ENCODE measurements at places on chromosomes 3 and 15.

- no peak for DNase-seq
Observed at GRCh38 chr15:60781211-60781713, 302.3 kb upstream of the ICE2 start.

GRCh38 chr3:193843474-193844301 is 250.7 kb downstream of the OPA1 start:
- no peak for DNase-seq

DNA sequence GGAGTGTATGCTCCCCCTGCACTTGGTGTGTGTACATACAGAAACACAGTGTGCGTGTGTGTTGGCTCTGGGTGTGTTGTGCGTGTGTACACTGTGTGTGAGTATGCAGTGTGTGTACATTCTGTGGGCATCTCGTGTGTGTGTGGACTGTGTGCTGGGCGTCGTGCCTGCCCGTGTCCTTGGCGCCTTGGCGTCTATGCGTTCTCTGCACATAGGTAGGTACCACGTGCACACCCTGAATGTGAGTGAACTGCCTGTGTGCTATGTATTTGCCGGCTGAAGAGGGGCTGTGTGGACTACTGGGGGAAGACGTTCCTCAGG is 481 bp upstream of the ECE2 start:
- DNase-seq: no peak

GRCh38 chr15:94457661-94458060 is 226.3 kb downstream of the MCTP2 start:
- DNase-seq: no peak

DNA sequence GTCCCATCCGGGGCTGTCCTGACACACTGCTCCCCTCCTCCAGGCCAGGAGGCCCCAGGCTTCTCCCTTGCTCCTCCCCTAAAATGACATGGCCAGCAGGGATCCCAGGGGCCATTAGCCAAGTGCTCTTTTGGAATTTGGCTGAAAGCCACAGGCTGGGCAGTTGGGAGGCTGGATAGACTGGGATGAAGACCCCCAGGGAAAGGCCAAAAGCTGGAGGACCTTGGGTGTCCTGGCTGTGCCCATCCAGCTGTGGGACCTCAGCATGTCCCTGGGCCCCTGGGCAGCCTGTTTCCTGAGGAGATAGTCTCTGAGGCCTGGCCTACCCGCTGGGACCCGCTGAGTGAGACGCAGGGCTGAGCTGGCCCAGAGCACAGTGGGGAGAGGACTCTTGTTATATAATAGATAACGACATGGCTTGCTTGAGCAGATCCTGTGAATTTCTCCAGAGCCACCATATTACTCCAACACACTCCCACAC is 5.7 kb upstream of the PDE8A start:
- DNase-seq: no peak

DNA sequence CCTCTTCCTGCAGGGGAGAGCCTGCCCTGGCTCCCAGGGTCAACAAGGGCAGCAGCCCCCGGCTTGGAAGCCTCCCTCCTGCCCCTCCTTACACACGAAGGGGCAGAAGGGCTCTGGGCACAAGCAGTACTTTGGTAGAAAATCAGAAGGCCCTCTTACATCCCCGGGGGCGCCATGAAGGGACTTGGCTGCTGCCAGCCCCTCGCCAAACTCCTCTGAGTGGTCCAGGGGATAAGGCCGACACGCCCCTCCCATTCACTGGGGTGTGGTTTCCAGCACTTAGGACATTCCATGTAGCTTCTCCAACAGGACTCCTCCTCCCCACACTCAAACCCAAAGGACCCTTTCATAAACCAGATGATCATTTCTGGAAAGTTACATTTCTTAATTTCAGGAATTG is 1.2 kb upstream of the ST8SIA2 start:
- no peak for DNase-seq

DNA sequence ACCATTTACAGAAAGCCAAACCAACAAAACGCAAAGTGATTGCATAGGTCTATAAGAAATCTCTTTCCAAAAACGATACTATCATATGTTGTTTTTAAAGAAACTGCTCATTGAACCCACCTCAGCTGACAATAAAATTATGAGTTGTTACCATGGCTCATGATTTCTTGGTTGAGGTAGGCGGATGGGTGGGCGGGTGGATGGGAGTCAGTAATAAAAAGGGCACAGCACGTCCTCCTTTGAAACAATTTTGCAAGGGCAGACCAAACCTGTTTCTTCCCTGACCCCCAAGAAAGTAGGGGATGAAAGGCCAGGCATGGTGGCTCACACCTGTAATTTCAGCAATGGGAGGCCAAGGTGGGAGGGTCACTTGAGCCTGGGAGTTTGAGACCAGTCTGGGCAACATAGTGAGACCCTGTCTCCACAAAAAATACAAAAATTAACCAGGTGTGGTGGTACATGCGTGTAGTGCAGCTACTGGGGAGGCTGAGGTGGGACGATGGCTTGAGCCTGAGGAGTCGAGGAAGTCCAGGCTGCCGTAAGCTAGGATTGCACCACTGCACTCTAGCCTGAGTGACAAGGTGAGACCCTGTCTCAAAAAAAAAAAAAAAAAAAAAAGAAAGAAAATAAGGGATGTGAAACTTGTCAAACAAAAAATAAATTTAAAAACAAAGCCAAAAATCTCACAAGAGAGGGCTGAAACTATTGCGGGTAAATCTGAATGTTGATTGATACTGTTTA is 2.1 kb downstream of the ABHD10 start:
- DNase-seq: no peak

DNA sequence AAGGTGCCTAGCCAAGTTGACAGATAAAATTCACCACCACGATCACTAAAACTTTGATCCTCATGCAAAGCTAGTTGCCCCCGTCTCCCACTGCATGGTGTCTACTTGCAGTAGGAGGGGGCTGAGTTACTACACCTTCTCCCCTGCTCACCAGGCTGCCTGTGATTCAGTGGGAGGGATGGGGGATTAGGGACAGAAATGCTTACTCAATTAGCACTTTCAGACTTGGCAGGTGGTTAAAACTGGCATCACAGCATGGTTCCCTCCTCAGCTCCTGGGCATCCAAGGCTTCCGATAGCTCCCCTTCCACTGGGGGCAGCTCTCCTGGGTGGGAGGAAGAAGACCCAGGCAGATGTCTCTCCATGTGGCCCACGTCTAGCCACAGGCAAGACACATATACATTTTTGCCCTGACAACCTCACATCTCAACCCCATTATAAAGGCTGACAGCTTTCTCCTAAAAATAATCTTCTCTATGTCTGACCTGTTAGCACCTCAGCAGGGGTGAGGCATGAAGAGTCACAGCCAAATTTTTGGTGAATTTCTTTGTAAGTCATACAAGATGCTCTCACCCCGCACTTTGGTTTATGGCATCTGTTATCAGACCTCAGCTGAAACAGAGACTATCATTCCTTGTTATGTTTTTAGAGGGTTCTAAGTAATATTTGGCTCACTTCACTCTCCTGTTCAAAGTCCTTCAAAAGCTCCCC is 369.0 kb downstream of the SV2B start:
- DNase-seq: no peak

GRCh38 chr15:55564347-55565145 is 23.6 kb downstream of the PYGO1 start:
- DNase-seq: no peak

DNA sequence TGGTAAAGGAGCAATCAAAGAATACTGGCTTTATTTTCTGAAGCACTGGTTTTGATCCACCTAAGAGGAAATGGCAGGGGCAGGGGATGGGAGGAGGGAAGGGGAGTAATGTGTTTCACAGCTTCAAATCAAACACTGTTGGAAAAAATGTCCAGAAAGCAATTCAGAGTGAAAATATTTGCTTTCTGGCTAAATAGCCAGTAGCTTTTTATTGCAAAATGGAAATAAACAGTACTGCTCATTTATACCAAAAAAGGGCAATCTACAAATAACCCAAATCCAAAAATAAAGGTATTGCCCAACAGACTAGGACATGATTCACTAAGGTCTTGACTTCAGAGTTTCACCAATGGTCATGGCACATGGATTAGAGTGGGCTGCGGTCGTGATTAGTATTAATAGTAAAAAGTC is 279.3 kb upstream of the THBS1 start:
- DNase-seq: no peak

DNA sequence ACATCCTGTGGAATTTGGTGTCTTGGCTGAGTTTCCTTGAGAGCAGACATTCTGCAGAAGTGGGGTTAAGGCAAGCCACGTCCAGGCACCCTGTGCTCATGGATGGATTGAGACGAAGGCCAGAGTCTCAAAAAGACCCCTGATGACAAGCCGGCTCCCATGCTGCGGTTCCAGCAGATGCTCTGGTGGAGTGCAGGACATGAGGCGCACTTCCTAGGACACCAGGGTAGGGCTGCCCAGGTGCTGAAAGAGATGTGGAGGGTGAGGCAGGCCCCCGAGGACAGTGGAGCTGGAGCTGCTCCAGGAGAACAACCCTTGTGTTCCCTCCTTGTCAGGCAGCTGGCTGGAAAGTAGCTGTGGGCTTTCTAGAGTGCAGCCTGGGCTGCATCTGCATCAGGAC is 81.0 kb downstream of the ASB7 start:
- no peak for DNase-seq

DNA sequence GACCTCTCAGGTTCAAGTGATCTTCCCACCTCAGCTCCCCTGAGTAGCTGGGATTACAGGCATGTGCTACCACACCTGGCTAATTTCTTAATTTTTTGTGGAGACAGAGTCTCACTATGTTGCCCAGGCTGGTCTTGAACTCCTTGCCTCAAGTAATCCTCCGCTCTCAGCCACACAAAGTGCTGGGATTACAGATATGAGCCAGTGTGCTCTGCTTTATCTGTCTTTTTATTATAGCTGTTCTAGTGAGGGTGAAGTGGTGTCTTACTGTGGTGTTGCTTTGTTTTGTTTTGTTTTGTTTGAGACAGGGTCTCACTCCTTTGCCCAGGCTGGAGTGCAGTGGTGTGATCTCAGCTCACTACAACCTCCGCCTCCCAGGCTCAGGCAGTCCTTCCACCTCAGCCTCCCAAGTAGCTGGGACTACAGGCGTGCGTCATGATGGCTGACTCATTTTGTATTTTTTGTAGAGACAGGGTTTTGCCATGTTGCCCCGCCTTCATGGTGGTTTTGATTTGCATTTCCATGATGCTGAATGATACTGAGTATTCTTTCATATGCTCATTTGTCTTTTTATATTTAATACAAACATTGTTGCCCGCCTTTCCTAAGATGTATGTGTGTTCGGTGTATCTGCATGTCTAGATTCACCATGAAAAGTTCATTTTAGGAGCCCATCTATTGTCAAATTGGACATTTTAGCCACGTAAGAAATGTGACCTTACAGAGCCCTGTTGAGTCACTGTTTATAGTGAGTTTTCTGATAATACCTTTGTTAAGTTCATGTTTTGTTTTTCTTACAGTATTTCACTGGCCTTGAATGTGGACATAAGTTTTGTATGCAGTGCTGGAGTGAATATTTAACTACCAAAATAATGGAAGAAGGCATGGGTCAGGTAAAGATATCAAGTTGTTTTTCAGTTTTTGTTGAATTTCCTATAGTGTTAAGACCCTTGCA is 80.6 kb downstream of the ARIH1 start:
- no peak for DNase-seq

DNA sequence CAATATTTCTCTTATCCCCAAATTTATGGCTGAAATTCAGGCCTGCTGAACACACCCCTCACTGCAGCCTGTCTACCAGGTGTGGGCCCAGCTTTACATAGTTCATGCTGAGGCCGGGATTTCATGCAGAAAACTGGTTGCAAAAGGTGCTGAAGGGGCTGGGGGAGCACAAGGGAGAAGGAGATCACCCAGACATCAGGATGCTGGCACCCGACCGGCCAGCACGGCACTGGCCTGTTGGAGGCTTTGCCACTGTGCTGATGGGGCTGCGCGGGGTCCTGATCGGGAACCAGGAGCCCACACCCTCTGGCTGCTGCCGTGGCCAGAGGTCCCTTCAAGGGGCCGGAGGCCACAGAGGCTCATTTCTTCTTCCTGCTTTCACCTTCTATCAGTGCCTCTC is 177.9 kb upstream of the C2CD4B start:
- no peak for DNase-seq

DNA sequence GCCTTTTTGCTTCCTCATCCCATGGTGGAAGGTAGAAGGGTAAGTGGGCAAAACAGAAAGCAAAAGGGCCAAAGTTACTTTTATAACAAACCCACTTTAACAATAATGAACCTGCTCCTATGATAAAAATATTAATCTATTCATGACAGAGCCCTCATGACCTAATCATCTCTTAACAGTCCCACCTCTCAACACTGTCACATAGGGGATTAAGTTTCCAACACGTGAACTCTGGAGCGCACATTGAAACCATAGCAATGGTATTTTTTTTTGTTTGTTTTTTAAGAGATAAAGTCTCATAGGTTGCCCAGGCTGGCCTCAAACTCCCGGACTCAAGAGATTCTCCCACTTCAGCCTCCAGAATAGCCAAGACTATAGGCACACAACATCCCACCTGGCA is 30.7 kb downstream of the KATNBL1 start:
- DNase-seq: no peak

DNA sequence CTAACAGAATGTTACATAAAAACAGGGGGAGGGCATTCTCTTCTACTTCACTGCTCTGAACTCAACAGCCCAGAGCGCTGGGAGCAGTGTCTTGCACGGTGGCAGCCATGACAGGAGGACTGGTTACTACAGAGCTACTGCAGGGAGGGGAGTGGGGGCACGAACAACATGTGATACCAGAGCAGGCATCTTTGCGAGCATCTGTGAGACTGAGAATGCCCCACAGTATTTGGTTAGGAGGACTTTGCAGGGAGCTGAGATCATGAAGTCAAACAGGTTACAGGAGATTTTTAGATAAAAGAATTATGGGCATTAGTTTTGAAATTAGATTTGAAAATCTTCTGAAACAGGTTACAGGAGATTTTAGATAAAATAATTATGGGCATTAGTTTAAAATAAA is 58.8 kb upstream of the GOLGA8B start:
- DNase-seq: no peak

DNA sequence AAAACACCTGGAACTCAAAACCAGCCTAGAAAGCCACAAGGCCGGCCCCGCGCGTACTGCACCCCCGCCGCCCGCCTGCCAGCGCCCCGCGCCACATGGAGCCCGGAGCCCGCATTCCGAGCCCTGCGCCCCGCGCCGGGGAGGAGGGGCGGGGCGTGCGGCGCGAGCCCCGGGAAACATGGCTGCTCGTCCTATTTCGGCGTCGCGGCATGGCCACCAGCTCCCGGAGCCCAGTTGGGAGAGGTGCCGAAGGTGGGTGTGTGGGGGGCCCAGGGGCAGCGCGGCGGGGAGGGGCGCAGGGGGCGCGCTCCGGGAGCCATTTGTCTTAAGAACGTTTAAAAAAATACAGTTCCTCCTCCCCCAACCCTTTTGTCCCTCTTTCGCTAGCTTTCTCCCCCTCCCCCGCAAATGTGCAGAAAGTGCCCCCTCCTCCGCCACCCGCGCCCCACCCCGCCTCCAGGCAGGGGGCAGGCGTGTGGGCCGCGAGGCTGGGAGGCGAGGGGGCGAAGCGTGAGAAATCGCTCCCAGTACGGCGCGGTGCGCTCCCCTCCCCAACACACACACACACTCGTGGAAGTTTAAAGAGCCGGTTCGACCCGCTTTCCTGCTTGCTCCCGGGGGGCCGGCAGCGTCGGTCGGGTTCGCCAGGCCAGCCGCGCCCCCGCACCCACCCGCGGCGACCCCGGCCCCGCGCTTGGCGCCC is 2.5 kb downstream of the ANP32A start:
- peak; percentile 4 for DNase-seq

All from NCI-H1930 (cell line).